CD4-positive, alpha-beta T cell treated with Interleukin-12 subunit alpha and Interleukin-12 subunit beta, for 1 hour (primary cell): ENCODE measurements at places on chromosomes 1 and 21.

DNA sequence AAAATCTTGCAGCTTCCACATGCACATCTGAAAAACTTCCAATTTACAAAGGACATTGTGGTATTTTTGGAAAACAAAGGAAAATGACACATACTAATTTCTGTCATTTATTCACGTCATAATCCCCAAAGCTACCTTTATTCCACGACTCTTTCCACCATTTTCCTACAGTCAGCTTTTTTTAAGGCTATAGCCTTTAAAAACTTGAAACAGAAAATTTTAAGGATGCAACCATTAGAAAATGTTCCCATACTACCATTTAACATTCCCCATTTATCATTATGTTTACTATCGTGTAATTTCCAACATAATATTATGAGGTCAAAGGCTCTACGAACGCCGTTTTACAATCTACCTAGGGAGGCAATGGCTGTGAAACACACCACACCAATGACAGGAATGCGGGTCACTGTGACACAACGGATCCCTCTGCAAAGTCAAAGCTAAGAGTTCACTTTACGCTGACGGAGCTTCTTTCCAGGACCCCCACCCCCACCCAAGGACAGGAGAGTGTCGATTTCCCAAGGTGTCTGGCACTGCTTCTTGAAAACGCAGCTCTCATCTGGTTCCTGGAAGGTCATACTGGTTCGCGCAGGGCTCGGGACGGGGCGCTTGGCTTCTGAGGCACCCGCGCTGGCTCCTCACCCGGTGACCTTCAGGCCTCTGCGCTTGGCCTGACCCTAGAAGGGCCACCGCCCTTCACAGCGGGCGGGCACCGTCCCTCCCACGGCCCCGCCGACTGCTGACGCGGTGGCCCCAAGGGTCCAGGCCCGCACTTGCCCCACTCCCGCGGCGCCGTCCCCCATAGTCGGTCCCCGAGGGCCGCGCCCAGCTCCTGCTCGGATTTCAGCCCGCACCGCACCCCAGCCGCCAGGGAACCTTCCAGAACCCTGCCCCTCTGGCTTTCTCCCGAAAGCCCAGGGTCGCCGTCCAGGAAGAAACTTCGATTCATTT is 50.5 kb upstream of the ATF3 start:
- no peak for DNase-seq

DNA sequence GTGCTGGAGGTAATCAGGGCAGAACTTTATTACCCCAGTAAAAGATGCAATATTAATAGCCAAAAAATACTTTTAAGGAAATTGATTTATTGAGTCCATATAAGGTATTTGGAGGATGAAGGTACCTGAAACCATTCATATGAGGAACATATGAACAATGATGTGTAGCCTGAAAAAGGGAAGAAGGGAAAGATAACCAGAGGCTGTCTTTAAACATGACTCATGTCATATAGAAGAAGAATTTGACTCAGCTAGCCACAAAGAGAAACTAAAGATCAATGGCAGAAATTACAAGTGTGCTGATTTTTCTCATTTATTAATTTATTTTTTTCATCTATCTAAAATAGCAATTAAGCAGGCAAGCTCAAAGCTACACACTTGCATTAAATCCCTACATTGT is 136.2 kb upstream of the DUSP10 start:
- DNase-seq, result no peak

DNA sequence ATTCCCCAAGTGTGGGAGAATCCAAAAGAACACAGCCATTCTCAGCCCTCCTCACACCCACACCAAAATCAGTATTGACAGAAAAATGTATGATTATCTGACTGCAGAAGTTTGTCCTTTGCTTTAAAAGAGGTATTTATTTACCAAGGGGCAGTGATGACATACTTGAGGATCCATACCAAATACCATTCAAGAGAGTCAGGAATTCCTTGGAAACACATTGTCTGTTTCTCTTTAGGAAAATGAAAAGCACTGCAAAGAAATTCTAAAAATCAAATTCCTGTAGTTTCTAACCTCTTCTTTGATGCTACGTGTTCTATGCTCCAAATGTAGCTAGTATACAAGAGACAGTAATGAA is 509.6 kb upstream of the CXADR start:
- no peak for DNase-seq

- peak; percentile 80 for DNase-seq
Measured at GRCh38 chr1:150560011-150560438, 10.8 kb downstream of the ADAMTSL4 start.

DNA sequence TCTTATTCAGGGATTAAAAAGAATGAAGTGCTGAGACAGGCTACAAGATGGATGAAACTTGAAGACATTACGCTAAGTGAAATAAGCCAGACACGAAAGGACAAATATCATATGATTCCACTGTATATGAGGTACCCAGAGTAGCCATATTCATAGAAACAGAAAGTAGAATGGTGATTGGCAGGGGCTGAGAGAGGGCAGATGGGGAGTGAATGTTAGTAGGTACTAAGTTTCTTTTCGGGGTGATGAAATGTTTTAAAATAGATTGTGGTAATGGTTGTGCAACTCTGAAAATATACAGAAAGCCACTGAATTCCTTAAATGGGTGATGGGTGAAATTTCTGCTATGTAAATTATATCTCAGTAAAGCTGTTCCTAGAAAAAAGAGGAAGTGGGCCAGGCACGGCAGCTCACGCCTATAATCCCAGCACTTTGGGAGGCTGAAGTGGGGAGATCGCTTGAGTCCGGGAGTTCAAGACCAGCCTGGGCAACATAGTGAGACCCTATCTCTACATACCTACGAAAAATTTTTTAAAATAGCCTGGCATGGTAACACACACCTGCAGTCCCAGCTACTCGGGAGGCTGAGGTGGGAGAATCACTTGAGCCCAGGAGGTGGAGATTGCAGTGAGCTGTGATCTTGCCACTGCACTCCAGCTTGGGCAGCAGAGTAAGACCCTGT is 15.9 kb downstream of the SLC27A3 start:
- DNase-seq, result peak; percentile 32

- DNase-seq, result no peak
Measured at GRCh38 chr1:196309386-196309785, 298.9 kb downstream of the KCNT2 start.

DNA sequence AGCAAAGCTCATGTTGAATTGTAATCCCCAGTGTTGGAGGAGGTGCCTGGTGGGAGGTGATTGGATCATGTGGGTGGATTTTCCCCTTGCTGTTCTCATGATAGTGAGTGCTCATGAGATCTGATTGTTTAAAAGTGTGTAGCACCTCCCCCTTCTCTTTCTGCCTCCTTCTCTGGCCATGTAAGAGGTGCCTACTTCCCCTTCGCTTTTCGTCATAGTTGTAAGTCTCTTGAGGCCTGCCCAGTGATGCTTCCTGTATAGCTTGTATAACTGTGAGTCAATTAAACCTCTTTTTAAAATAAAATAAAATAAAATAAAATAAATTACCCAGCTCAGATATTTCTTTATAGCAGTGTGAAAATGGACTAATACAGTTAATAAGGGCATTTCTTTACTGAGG is 1025.7 kb downstream of the PLA2G4A start:
- no peak for DNase-seq

- DNase-seq, result no peak
Measured at GRCh38 chr1:87814573-87814972, 485.9 kb downstream of the LMO4 start.

GRCh38 chr1:88847643-88848042 is 43.7 kb downstream of the GTF2B start:
- no peak for DNase-seq

GRCh38 chr21:25179116-25179515 is 428.2 kb downstream of the MRPL39 start:
- no peak for DNase-seq

DNA sequence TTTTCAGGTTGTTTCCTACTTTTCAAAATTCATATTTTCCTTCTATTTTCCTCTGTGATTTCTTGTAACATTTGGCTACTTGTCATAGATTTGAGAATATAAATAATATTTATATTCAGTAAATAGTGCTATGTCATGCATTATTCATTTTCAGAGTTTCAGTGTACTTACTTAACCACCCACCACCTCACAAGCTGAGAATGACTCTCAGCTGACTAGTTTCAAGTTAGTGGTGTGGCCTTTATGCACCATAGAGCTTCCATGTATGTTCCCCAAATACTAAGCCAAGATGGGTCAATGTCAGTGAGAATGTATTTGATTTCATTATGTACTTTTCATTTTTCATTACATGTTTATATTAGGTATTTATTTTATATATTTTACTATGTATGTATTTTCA is 56.9 kb upstream of the RGS1 start:
- DNase-seq, result no peak

- no peak for DNase-seq
Measured at GRCh38 chr1:21241771-21242581, 48.3 kb downstream of the ECE1 start.

DNA sequence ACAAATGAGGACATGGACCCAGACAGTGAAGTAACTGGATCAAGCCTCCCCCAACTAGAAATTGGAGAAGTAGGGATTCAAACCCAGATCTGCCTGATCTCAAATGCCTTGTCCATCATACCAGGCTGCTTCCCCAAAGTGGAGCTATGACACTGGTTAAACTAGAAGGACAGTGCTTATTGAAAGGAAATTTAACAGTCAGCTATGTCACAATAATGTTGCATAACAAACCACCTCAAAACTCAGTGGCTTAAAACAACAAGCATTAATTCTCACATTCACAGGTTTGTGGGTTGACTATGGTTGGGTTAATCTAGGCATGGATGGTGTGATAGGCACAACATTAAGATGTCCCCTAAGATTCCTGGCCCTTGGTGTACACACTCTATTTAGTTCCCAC is 107.1 kb downstream of the TAS1R2 start:
- no peak for DNase-seq

DNA sequence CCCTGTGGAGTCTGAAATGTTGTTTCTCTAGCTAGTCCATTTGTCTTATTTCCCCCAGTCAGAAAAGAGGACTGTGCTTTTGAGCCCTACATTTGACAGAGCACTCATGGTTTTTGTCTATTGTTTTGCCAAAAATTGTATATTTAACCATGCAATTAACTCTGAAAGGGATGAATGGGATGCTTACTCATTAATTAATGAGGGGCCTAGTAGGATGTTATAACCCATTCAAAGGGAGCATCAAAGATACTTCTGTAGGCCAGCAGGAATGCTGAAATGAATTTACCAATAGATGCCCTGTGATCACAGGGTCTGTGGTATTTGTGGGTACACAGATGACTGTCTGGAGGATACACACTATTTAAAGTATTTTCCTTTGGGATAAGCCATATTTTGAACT is 147.7 kb downstream of the FCRL5 start:
- DNase-seq, result no peak

GRCh38 chr21:36695671-36696389 is 3.1 kb upstream of the SIM2 start:
- no peak for DNase-seq

- DNase-seq, result no peak
Measured at GRCh38 chr1:156692925-156693847, 12.2 kb downstream of the CRABP2 start.

GRCh38 chr1:183493540-183494245 is 21.4 kb downstream of the SMG7 start:
- DNase-seq, result no peak

GRCh38 chr1:2946291-2946690 is 75.0 kb upstream of the ACTRT2 start:
- no peak for DNase-seq

DNA sequence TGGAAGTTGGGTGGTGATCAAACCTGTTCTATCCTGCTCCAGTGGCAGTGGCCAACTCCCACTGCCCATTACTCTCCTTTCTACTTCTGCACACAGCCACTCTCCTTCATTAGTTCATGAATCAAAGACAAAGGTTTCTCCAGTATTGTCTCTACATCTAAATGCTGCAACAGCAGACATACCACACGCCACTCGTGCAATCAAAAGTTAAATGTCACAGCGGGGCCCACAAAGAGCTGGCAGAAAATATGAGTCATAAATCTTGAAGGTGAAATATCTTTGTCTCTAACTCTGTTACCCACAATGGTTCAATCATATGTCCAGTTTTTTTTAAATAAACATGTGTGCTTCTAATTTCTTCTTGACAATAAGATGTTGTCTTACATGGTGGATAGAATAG is 13.3 kb downstream of the APCS start:
- no peak for DNase-seq

- DNase-seq, result no peak
Measured at GRCh38 chr1:202155478-202156021, 4.9 kb downstream of the PTPN7 start.

- DNase-seq, result no peak
Measured at GRCh38 chr1:17915511-17916197, 160.5 kb downstream of the ACTL8 start.

GRCh38 chr1:15346346-15347030 is 63.2 kb upstream of the EFHD2 start:
- DNase-seq, result no peak

DNA sequence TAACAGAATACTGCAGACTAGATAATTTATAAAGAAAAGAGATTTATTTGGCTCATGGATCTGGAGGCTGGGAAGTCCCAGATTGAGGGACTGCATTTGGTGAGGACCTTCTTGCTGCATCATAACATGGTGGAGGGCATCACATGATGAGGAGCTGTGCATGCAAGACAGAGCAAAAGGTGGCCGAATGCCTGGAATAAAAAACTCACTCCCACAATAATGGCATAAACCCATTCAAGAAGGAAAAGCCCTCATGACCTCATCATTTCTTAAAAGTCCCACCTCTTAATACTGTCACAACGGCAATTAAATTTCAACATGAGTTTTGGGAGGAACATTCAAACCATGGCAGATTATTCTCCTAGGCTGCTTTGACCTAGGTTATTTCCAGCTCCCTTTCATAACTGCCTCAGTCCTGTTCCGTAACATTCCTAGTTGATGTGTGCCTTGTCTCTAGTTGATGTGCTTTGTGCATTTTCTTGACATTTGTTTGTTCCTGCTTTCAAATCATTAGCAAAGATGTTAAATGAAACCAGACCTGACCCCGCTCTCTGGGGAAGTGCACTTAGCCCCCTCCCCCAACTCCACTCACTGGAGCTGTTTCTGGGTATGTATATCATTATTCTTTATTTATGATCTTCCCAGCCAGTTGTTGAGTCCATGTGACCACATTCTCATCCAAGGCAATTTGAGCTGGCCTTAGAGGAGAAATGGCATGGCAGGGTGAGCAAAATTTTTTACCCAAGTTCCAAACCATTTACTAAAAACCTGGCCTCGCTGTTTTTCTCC is 148.5 kb downstream of the GDAP2 start:
- no peak for DNase-seq

- no peak for DNase-seq
Measured at GRCh38 chr1:5424802-5425703, 567.2 kb downstream of the NPHP4 start.

- no peak for DNase-seq
Measured at GRCh38 chr1:37392051-37392450, 82.3 kb upstream of the ZC3H12A start.

- no peak for DNase-seq
Measured at GRCh38 chr21:37044643-37045042, 28.2 kb downstream of the PIGP start.

GRCh38 chr1:50111503-50111902 is 2.8 kb downstream of the ELAVL4 start:
- DNase-seq, result no peak

DNA sequence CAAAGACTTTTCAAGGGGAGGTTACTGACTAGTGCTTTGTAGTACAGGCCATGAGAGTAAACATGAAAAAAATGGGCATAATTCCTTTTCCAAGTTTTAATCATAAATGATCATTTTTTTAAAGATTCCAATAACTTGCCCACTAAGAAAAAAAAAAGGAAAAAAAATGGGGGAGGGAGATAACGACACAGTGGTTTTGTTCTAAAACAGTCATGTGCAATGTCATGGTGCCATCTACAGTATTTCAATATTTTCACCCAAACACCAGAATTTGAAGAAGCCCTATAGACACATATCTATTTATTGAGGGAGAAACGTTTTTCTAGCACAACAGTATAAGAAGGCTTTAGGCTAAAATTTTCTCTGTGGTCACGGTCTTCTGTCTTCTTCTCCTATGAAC is 250.2 kb downstream of the LTN1 start:
- no peak for DNase-seq
